ENCODE measurements at places on chromosomes 13 and 19.

GRCh38 chr13:42377640-42378382, 105.9 kb downstream of the AKAP11 start:
- no peak for DNase-seq

DNA sequence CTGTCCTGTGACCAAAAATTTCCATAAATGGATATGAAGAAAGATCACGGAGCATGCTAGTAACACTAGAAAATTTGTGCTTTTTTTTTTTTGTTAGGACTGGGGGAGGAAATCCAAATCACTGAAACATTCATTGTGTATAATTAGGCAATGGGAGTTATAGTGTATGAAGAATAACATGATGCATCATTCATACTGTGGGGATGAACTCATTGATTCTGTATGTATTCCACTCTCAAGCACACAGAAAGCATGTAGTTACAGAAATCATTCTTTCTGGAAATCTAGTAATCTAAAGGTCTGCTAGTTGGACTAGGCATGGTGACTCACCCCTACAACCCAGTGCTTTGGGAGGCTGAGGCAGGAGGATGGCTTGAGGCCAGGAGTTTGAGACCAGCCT, 749.7 kb downstream of the DIAPH3 start:
- DNase-seq = no peak

- DNase-seq = peak; percentile 17
Measured at GRCh38 chr19:37218592-37218935, 550 bp downstream of the ZNF383 start.

GRCh38 chr13:87779426-87779825, 108.3 kb downstream of the SLITRK5 start:
- DNase-seq = no peak

- DNase-seq = no peak
Measured at GRCh38 chr13:110983241-110983640, 68.4 kb upstream of the ANKRD10 start.

DNA sequence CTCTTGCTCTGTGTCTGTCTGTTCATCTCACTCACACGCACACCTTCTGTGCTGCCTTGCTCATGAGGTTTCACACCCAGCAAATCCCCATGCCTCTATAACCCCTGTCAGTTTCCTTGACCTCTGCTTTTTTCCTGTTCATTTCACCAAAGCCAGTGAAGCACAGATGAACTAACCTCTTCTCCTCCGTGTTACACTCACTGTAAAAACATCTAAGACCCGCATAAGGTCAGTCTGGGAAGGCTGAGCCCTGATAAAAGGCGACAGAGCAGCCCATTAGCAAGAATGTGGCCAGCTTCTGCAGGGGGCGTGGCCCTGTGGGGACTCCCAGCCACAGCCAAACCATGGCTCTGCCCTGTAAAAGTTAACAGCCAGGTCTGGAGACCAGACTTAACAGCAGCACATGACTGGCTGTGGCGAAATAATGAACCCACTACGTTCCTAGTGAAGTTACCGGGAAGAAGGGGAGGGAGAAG, 42.8 kb upstream of the NPAS1 start:
- DNase-seq = no peak

DNA sequence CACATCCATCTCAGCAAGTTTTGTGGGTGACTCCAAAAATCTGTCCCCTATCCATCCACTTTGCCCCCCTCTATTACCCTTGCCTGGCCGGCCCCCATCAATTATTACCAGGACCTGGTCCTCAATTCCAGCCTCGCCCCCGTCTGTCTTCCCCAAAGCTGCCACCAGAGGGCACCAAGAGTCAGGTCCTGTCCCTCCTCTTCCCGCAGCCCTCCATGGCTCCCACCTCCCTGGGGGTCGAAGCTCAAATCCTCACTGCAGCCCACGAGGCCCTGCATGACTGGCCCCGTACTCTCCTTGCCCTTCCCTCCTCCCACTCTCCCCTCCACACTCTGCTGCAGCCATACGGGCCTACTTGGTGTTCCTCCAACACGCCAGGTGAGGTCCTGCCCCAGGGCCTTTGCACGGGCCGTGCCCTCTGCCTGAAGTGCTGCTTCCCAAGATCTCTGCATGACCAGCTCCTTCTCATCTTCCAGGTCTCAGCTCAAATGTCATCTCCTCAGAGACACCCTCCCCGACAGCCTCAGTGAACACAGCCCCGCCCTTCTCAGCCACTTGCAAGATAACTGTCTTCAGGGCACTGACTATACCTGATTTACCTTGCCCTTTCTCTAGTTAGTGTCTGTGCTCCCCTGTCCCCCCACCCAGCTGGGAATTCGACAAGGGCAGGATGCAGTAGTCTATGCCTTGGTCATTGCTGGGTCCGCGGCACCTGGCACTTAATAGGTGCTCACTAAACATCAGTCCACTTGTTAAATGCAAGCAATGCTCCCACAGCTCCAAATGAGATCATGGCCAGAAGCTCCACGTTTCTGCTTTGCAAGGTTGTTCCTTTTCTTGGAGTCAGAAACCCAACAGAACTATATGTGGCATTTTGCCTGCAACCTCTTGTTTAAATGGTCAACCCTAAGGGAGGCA, 16.8 kb upstream of the SEMA6B start:
- peak; percentile 48 for DNase-seq

DNA sequence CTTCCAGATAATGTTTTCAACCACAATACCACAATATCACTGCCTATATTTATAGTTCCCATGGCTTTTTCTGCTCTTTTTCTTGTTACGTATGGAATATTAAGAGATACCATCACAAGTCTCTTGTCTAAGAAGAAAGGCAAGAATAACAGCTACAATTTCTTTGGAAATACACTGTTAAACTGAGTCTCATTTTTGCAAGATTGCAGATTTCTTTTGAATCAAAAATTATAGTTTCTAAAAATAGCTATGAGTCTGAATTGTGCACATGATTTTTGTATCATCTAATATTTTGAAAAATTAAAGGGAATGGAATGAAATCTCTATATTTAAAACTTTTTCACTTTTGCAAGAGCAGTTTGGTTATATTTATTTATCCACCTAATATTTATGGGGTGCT, 1120.8 kb downstream of the EFNB2 start:
- DNase-seq = no peak

GRCh38 chr13:28415994-28416421, 78.9 kb downstream of the FLT1 start:
- DNase-seq = no peak

- DNase-seq = no peak
Measured at GRCh38 chr19:35542209-35542608, 3.2 kb upstream of the TMEM147 start.

DNA sequence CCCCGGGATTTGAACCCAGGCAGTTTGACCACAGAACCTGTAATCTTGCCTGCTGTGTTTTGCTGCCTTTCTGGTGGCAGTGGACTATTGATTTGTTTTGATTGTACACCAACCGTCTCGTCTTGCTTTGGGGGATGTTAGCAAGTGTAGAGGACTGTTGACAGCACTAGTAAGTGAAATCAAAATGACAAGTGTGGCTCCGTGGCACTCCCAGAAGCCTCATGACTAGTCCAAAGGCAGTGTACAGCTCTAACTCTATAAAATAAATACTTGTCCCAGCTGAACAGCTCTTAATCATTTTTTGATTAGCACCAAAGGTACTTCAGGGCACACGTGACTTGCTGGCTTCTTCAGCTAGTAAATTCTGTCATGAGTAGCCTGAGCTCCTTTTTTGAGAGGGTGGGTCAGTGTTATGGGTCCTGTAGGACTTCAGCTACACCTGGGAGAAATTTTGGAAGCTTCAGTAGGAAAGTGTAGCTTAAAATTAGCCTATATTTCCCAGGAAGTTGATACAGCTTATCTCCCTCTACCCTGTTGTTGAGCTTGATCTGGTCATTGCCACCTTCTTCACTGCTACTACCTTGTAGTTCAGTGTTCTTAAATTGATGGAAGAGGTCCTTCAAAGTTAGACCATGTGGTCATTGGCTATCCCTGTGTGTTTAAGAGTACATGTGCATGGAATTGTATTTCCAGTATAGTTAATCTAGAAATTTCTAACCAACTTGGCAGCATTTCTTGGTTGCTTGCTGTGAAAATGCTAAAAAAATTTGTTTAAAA, 15.1 kb downstream of the TM9SF2 start:
- no peak for DNase-seq

DNA sequence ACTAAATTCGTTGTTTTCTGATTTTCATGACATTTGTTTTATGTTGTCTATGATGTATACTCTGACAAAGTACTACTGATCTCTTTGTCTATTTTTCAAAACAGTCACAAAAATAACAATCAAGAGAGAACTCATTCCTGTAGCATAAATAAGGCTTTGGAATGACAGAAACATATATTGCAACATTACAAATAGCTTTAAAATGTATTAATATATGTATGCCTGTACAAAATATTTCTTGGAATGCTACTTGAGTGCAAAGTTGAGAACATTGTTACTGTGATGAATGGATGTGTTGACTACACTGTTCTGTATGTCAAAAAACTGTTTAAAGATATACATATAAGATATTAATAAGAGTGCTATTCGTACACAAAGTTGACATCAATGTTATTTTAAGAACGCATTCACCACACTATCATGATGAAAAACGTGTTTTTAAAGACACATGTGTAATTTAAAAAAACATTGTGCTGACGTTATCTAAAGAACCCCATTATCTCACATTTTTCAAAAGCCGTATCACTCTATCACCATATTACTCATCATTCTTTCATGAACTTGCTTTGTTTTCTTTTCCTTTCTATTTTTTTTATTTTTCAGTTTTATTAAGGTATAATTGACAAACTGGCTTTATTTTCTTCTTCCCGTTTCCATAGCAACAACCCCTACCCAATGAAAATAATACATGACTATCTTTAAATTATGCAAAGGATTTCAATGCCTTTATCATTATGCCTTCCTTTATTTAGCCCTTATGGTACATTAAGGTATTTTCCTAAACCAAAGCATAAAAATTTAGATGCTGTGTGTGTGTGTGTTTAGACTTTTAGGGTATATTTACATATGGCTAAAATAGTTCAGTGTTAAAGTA, 918.8 kb downstream of the SLITRK1 start:
- DNase-seq = no peak

- DNase-seq = peak; percentile 97
Measured at GRCh38 chr19:18152442-18152816, 534 bp upstream of the PIK3R2 start.

- DNase-seq = no peak
Measured at GRCh38 chr19:38321646-38322196, 2.1 kb downstream of the KCNK6 start.

DNA sequence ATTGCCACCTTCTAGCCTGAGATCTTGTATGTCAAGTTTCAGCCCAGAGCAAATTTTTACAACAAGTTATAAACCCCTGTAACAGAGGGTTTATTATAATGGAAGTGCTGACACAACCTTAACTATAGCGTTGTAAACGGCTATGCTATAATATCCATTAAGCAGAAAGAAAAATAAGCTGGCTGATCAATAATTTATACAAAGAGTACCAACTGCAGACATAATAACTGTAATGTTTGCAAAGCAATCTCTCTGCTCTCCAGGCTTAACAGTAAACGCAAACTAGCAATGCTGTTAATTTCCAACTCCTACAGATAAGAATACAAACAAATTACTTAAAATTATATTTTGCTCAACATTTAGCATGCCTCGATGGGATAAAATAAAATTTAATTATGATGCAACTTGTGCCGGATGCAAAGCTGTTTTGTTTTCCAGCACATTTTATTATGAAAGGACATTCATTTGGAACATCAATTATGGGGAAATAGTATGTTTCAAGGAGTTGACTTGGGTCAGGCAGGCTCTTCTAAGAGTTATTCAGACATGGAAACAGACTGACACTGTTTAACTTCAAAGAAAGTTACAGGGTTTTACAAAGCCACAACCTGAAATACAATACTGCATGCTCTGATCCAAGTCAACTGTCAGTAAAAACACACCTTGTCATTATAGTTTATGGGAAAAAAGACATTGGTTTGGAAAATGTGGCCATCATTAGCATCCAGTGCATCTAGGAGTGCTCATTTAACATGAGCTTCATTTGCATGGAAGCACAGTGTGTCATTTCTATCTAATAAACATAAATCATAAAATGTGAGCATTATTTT, 6.6 kb upstream of the DACH1 start:
- DNase-seq = no peak

GRCh38 chr13:40160618-40161350, 505.3 kb downstream of the COG6 start:
- no peak for DNase-seq

- no peak for DNase-seq
Measured at GRCh38 chr19:4474514-4475022, 2.5 kb downstream of the HDGFL2 start.

- DNase-seq = no peak
Measured at GRCh38 chr19:937259-937694, 11.4 kb downstream of the ARID3A start.

- no peak for DNase-seq
Measured at GRCh38 chr19:19372656-19373416, 32.6 kb upstream of the GATAD2A start.

DNA sequence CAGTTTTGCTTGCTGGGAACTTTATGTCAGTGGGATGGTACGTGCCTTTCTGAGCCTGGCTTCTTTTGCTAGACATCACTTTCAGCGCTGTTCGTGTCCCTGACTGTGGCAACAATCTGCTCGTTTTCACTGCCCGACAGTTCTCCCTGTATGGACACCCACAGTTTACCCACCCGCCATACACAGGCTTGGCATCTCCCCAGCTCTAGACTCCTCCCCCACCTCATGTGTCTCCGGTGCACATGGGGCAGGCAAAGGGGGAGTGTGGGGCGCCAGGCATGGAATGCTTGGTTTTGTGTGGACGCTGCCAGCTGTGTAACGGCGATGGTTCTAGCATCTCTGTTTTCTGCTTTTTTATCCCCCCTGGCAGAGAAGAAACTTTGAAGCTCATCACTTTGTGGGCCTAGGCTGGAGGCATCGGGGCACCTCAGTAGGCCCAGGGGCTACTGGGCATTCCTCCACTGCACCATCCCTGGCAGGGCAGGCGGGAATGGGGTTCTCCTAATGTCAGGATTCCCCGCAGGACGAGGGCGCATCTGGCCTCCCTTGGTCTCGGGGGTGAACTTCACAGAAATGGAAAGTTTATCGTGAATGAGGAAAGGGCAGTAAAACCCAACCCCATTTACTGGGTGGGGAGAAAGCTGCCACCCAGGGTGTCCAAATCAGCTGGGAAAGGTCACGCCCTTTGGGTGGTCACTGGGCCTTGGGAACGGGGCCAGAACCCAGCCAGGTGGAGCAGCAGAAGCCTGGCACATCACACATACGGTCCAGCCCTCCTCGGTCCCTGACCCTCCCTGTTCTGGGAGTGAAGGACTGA, 60.8 kb downstream of the CEBPG start:
- DNase-seq = no peak

DNA sequence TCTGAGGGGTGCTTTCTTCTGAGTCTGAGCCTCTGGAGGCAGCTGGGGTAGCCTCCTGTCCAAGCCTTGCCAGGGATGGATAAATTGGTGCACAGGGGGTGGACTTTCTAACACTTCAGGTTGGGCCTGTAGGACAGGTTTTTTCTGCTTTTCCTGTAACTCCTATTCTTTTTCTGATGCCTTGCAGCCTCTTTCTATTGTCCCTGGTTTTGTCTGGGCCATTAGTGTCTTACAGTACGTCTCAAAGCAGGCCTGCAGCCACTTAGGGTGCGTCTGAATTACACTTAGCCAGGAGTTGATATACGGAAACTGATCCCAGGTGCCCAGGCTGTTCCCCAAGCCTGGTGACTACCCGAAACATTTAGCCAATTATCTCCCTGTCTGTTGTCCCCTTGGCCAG, 213.3 kb upstream of the HTR2A start:
- no peak for DNase-seq

Measured in stimulated activated CD4-positive, alpha-beta T cell treated with anti-CD3 and anti-CD28 coated beads, Interleukin-12 subunit alpha, Interleukin-12 subunit beta, amount 100 ng/mL, for 48 hours (primary cell).